Central memory CD8-positive, alpha-beta T cell (primary cell): ENCODE measurements at places on chromosomes 1 and 21.

GRCh38 chr1:186404454-186405051 lies 28.9 kb downstream of the ODR4 start:
- no peak overlapping the region for H3K4me3 ChIP-seq
- no peaks in the 10 kb centered on the region for H3K4me1 ChIP-seq
- DNase-seq, result no peak
- peak overlapping the region; percentile 2 for H3K27ac ChIP-seq

DNA sequence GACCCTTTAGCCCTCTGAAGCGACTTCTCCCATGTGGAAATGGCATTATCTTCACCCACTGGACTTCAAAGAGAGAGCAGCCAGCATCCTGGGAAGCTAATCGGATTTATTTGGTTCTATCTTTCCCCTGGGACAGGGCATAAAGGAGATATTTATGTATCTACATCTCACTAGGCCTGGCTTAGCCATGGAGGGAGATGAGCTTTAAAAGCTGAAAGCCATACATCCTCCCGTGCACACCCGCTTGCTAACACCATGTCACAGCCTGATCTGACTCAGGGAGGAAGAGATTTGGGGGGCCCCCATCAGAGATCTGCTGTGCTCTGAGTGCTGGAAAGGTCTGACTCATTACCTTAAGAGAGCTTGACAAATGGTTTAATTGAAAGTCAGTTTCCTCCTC lies 155.9 kb downstream of the PLXNA2 start:
- no peaks in the 10 kb centered on the region for H3K27me3 ChIP-seq
- H3K27ac ChIP-seq, result no peak overlapping the region
- peaks cover 12% of the 10 kb centered on the region for H3K36me3 ChIP-seq
- DNase-seq, result no peak

- H3K4me3 ChIP-seq, result no peak overlapping the region
- no peak overlapping the region for H3K27ac ChIP-seq
- DNase-seq, result no peak
Observed at GRCh38 chr1:8061210-8061609, 35.1 kb upstream of the ERRFI1 start.

DNA sequence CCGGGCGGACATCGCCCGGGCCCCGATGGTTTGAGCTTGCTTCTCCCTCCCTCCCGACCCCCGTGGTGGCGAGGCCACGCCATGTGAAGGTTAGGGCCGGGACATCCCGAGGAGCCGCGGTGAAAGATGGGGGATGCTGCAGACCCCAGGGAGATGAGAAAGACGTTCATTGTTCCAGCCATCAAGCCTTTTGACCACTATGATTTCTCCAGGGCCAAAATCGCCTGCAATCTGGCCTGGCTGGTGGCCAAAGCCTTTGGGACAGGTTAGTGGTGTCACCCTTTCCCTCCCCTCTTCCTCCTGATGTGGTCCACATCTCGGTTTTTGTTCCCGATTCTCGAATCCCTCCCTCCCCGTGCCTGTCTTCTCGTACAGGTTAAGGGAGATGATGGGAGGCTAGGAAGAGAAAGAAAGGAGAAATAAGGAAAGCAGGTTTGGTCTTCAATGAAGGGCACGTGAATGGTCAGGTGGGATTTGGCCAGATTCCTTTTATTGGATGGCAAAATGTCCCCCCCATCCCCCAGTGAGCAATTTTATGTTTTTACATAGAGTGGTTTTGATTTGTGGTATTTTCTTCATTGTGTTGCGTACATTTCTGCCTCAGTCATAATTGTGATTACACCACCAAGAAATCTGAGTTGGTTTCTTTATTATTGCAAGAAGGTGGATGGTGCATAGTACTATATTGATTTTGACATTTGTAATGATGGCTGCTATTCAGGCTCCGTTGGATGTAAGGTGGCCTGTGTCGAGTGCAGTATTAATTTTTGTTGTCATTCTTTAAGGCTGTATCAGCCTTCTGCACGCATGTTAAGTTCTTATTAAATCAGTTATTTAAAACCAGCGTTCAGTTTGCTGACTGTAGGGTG lies 1.2 kb downstream of the CAMSAP2 start:
- DNase-seq, result no peak
- peaks cover 25% of the 10 kb centered on the region for H3K4me1 ChIP-seq
- H3K27me3 ChIP-seq, result no peaks in the 10 kb centered on the region
- H3K36me3 ChIP-seq, result peaks cover 4% of the 10 kb centered on the region
- H3K4me3 ChIP-seq, result peak overlapping the region; percentile 95

- H3K27me3 ChIP-seq, result peaks cover 19% of the 10 kb centered on the region
- H3K36me3 ChIP-seq, result no peaks in the 10 kb centered on the region
- H3K4me3 ChIP-seq, result no peak overlapping the region
- DNase-seq, result no peak
Observed at GRCh38 chr1:242139442-242139841, 140.5 kb upstream of the MAP1LC3C start.

GRCh38 chr1:210132582-210132981 lies 100.0 kb upstream of the SERTAD4 start:
- no peaks in the 10 kb centered on the region for H3K4me1 ChIP-seq
- H3K27ac ChIP-seq, result no peak overlapping the region
- DNase-seq, result no peak
- H3K4me3 ChIP-seq, result no peak overlapping the region

- H3K4me1 ChIP-seq, result peaks cover 11% of the 10 kb centered on the region
- no peak for DNase-seq
- H3K27ac ChIP-seq, result no peak within 1 kb of the TSS
- no peaks in the 10 kb centered on the region for H3K36me3 ChIP-seq
Observed at GRCh38 chr1:93681101-93681988, at the start of gene BCAR3. BCAR3 (minus strand) TSS chr1:93681837; CDS start chr1:93674930, 6,907 bp downstream.

- H3K27ac ChIP-seq, result peak overlapping the region; percentile 32
- H3K4me1 ChIP-seq, result no peaks in the 10 kb centered on the region
- no peaks in the 10 kb centered on the region for H3K27me3 ChIP-seq
- peaks cover 36% of the 10 kb centered on the region for H3K36me3 ChIP-seq
Observed at GRCh38 chr1:53783056-53783455, 44.1 kb upstream of the GLIS1 start.

DNA sequence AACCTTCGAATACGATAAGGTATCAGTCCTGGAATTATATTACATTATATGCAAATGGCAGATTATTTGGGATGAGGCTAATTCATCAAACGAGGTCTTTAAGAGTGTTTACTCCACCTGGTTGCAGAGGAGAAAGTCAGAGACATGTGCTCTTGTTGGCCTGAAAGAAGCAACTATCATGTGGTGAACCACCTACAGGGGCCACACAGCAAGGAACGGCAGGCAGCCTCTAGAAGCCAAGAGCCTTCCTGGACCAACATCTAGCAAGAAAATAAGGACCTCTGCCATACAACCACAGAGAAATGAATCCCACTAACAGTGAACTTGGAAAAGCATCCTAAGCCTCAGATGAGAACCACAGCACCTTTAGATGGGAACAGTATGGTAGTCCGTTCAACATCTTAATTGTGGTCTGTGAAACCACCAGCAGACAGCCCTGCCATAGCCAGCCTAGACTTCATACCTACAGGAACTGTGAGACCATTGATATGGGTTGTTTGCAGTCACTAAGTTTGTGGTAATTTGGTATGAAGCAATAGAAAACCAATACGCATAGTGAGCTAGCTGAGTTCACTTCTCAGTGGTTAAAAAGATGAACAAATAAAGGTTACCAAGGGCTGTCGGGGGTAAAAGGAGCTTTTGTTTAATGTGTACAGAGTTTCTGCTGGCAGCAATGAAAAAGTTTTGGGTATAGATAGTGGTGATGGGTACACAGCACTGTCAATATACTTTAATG lies 345.7 kb upstream of the RUNX1 start:
- H3K36me3 ChIP-seq, result no peaks in the 10 kb centered on the region
- no peak overlapping the region for H3K4me3 ChIP-seq
- DNase-seq, result no peak
- H3K4me1 ChIP-seq, result no peaks in the 10 kb centered on the region
- H3K27ac ChIP-seq, result no peak overlapping the region
- H3K27me3 ChIP-seq, result no peaks in the 10 kb centered on the region

GRCh38 chr1:216293683-216294082 lies 129.6 kb downstream of the USH2A start:
- no peak overlapping the region for H3K4me3 ChIP-seq
- no peak overlapping the region for H3K27ac ChIP-seq
- no peaks in the 10 kb centered on the region for H3K36me3 ChIP-seq
- no peaks in the 10 kb centered on the region for H3K27me3 ChIP-seq

GRCh38 chr1:197912739-197913494 lies 4.3 kb upstream of the LHX9 start:
- peaks cover 73% of the 10 kb centered on the region for H3K4me1 ChIP-seq
- peak overlapping the region; percentile 70 for H3K4me3 ChIP-seq
- peaks cover 9% of the 10 kb centered on the region for H3K36me3 ChIP-seq
- H3K27me3 ChIP-seq, result peaks cover 100% of the 10 kb centered on the region
- no peak for DNase-seq

DNA sequence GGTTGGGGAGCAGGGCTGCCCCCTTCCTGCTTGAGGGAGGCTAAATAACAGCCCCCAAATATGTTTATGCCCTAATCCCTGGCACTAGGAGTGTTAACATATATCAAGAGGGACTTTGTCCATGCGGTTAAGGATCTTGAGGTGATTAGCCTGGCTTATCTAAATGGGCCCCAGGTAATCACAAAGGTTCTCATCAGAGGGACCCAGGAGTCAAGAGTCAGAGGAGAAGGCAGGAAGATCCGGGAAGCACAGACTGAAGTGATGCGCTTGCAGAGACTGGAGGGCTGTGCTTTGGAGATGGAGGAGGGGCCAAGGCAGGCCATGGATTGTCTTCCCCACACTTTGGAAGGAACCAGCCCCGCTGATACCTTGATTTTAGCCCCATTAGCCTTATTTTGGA lies 86.4 kb downstream of the IER5 start:
- H3K4me3 ChIP-seq, result no peak overlapping the region
- H3K4me1 ChIP-seq, result peaks cover 4% of the 10 kb centered on the region
- peaks cover 50% of the 10 kb centered on the region for H3K27me3 ChIP-seq
- DNase-seq, result no peak

DNA sequence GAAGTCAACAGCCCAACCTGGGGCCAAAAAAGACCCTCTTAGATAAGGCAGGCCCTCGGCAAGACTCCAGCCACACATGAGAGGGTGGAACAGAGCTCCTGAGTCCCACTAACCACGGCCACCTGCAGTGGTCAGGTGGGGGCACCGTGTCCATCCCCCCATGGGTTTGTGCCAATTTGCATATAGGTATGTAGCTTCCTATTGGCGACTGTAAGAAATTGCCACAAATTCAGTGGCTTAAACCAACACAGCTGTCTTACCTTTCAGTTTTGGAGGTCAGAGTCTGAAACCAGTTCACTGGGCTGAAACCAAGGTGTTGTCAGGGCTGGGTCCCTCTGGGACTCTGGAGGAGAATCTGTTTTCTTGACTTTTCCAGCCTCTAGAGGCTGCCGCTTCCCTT lies 59.3 kb downstream of the COL18A1 start:
- H3K27ac ChIP-seq, result no peak overlapping the region
- no peaks in the 10 kb centered on the region for H3K4me1 ChIP-seq
- no peak overlapping the region for H3K4me3 ChIP-seq

- H3K27ac ChIP-seq, result no peak overlapping the region
- H3K4me3 ChIP-seq, result no peak overlapping the region
- peaks cover 23% of the 10 kb centered on the region for H3K27me3 ChIP-seq
Observed at GRCh38 chr1:244280859-244281258, 170.8 kb downstream of the ADSS2 start.

GRCh38 chr1:41423511-41424191 lies 60.8 kb downstream of the EDN2 start:
- no peak overlapping the region for H3K27ac ChIP-seq
- no peaks in the 10 kb centered on the region for H3K36me3 ChIP-seq
- no peak for DNase-seq
- peaks cover 9% of the 10 kb centered on the region for H3K27me3 ChIP-seq
- no peak overlapping the region for H3K4me3 ChIP-seq
- no peaks in the 10 kb centered on the region for H3K4me1 ChIP-seq

DNA sequence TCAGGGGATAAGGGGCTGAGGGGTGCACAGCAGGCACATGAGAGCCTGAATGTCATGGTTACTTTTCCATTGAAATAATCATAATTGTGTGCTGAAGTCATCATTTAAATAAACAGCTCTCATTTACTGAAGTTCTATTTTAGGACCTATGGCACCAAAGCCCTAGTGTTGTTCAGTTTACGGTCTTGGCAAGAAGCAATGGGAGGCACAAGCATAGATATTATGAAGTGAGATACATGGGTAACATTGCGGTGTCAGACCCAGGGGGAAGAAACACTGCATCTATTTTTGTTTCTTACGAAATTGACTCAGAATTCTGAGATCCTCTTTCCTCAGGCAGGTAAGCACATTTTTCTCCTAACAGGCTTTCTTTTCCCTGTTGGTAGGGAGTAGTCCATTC lies 437.8 kb upstream of the PROX1 start:
- no peaks in the 10 kb centered on the region for H3K4me1 ChIP-seq
- H3K36me3 ChIP-seq, result no peaks in the 10 kb centered on the region
- H3K27me3 ChIP-seq, result no peaks in the 10 kb centered on the region
- H3K27ac ChIP-seq, result no peak overlapping the region
- H3K4me3 ChIP-seq, result no peak overlapping the region
- no peak for DNase-seq
